CD4-positive, alpha-beta T cell treated with Interleukin-10 for 1 hour (primary cell): ENCODE measurements at places on chromosomes 5 and 9.

DNA sequence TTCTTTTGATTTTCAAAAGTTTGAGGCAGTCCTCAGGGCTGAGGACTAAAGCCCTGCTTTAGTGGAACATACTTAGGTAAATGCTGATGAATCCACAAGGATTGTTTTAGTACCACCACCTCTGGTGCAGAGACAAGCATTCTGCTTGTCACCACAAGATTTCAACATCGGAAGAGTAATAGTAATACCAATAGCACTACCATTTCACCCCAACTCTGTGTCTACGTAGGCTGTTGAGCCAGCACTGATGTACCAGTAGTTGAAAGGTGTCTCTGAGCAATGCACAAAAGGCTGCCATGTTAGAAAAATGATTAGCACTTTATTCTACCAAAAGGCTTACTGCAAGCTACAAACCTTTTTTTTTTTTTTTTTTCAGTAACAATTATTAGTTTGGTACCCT is 213.2 kb upstream of the SLC24A2 start:
- no peak for DNase-seq

GRCh38 chr9:121885345-121885901 is 207.7 kb downstream of the TTLL11 start:
- no peak for DNase-seq

- no peak for DNase-seq
Observed at GRCh38 chr5:132334812-132335211, 34.7 kb upstream of the SLC22A5 start.

- no peak for DNase-seq
Observed at GRCh38 chr9:72415948-72416347, 50.9 kb upstream of the ZFAND5 start.

- no peak for DNase-seq
Observed at GRCh38 chr9:106644661-106645060, 218.3 kb upstream of the ZNF462 start.

DNA sequence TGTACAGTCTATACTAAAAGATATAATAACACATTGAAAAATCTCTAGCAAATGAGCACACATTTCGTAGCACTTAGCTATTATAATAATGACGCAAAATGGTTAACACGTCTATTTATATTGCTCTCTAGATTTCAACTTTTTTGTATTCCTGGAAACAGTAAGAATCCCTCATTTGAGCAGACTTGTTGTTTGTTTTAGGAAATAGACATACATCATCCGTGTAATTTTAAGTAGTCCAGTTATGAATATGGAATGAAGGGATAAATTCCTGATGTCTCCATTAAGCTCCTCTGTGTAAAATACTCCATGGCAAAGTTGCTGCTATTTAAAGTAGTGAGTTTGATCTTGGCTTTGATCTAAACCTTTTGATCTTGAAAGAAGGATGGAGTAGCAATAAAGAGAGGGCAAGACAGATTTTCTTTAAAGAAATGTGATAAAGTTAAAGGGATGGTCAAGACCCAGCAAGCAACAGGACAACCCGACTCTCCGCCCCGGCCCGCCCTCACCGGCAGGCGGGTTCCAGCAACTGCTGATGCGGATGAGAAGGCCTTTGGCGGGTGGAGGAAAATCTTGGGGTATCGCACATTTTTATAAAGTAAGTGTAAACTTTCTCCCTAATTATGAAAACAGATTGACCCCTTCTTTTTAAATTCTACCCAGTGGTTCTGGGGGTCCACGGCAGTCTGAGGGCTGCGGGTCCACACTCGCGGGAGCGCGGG is 277.4 kb downstream of the AOPEP start:
- DNase-seq = peak; percentile 8

DNA sequence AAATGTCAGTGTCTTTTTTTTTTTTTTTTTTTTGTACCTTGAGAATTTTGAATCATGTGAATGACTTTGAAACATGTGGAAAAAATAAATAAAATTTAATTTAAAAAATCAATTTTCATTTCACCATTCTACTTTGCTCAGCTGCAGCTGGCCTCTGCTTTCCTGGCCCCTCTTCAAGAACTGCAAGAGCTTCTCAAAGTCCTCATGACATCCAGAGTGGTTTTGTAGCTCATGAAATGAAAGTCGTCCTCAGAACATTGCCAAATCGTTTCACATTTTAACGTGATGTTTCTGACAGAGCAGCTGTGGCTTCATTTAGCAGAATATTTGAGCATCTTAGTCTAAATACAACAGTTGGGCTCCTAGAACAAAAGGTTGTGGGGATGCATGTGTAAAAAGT is 47.9 kb upstream of the TMEM215 start:
- DNase-seq = no peak

- DNase-seq = no peak
Observed at GRCh38 chr5:80654054-80654390, 430 bp upstream of the MSH3 start.

- DNase-seq = no peak
Observed at GRCh38 chr5:107247427-107247826, 423.3 kb downstream of the EFNA5 start.

DNA sequence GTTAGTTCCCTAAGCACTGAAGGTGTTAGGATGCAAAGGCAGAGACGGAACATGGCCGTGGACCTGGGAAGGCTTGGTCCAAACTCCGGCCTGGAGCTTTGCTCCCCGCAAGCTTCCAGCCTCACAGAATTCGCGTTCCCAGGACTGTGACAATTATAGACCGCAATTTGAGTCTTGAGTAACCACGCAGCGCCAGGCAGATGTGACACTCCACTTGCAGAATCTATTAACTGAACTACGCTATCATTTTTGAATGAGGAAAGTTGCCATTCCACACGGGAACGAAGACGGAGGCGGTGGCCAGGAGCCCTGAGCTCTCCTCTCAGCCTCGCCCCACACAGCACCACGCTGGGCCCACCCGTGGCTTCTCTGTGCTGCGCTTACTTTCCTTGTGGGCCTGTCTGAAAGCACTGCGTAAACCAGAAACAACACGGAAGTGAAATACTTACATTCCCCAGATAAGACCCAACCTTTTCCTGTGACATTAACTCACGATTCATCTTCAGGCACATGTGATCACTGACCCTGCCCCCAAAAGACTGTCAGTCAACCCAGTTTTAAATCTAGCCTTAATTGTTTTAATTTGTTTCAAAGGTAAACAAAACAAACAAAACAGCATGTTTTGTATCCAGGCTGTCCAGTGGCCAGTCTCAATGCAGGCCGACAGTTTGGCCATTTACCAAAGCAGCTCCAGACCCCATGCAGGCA is 16.1 kb upstream of the COL5A1 start:
- no peak for DNase-seq

DNA sequence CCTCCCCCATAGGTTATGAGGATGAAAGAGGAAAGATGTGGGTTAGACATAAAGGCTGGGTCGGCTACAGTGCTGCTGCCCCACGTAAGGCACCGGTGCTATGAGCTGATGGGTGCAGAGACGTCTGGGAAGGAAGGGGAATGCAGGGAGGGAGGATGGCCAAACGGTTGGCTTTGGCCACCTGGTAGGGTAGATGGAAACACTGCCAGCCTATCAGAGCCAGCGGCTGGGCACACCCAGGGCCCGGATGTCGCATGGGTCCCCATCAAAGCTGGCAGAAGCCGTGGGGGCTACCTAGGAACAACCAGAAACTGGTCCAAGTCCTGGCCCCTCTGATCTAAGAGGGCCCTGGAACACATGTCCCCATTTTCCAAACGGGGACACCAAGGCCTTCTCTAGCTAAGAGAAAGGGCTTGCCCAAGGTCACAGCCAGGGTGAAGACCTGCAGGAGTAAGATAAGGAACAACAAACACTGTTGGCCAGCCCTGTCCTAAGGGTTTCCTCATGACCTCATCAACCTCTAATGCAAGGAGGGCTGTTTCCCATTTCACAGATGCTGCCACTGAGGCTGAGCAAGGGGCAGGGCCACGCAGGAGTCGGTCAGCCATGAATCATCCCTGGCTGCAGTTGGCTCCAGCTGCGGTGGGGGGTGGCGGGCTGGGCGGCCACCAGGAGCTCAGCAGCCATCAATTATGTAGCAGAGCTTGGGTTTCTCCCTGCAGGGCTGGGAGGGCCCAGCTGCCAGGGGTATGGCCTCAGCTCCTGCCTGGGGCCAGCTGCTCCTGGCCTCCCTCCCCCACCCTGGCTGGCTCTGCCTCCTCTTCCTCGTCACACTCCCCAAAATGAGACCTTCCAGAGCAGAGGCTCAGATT is 4.9 kb downstream of the SH3GLB2 start:
- DNase-seq = no peak
